Mucosa of gallbladder (tissue), 1 donor: ENCODE measurements at places on chromosomes 6 and 20. TPM values are rescaled to one million over a fixed set of nuclear protein-coding genes. Genes with fewer than 3 reads are reported as not detected.

The GJA10 gene
- total RNA-seq = not detected

GRCh38 chr6:31356216-31356945, 598 bp downstream of the HLA-B start:
- no peak for DNase-seq

GRCh38 chr6:126770176-126770575, 348.3 kb upstream of the RSPO3 start:
- no peak for DNase-seq

The WFDC2 gene
- total RNA-seq = 144 TPM

The GLP1R gene
- 0.06 TPM for total RNA-seq

GRCh38 chr20:53362736-53363135, 230.9 kb downstream of the ZNF217 start:
- DNase-seq = no peak

The ZBTB46 gene
- 9.0 TPM for total RNA-seq

DNA sequence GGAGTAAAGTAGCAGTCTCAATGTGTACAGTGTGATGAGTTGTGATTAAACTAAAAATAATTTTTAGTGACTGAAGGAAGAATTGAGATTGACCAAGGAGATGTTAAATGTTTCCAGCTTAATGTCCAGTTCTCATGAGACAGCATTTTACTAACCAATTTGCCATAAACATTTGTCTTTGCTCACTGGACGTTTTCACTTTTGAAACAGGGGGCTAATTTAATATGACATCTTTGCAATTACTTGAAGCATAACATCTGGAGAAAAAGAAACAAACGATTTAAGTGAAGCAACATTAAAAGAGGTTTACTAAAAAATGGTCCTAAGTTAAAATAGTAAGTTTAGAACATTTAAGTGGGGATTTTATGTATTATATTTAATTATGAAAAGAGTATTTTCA, 443.8 kb downstream of the BCKDHB start:
- DNase-seq = no peak

DNA sequence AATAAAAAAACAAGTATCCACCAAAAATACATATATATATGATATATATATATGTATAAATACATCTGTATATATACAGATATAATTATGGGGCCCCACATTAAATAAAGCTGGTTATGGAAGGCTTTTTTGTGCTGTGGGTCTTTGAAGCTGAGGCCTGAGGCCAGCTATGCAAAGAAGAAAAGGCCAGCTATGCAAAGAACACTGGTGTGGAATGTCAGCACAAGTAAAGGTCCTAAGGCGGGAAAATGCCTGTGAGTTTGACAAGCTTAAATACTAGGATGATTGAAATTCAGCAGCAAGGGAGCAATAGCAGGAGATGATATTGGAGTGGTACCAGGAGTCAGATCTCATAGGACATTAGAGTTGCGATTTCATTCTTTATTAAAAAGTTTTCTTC, 25.2 kb downstream of the ADGRF1 start:
- no peak for DNase-seq

- DNase-seq = no peak
Observed at GRCh38 chr6:109069746-109070145, 24.9 kb downstream of the SESN1 start.

- DNase-seq = no peak
Observed at GRCh38 chr6:142918339-142919042, 26.5 kb downstream of the HIVEP2 start.

The SDC4 gene
- 118 TPM for total RNA-seq

The LST1 gene
- total RNA-seq = 18.4 TPM

The LGSN gene
- 0.06 TPM for total RNA-seq

DNA sequence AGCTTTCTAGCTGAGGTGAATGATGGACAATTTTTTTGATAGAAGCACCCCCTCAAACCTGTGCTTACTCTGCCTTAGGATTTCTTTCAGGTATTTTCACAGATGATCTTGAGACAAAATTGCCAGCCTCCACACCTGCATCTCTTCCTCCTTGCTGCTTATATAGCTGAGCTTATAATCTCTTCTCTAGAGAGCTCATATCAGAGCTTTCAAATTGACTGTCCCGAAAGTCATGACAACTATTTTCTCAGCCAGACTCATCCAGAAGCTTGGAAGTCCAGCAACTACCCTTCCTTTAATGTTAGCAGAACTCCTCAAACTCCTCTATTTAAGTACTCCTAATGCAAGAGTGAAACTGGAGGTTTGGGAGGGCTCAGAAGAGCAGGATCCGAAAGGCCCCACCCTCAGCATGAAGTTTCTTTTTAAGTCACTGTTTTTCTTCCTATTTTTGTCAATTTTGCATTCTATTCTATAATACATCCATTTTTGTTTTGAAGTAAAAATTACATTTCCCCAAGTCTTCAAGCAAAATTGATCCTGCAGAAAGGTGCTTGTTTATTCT, 12.7 kb downstream of the CGA start:
- no peak for DNase-seq

The BMP5 gene
- total RNA-seq = 2.4 TPM

- no peak for DNase-seq
Observed at GRCh38 chr6:159066483-159066882, 21.7 kb upstream of the TAGAP start.

The CD93 gene
- 38.4 TPM for total RNA-seq
